ENCODE measurements at places on chromosomes 12 and 14.

- ATAC-seq = no peak
These were observed 94.6 kb downstream of the PPM1A start for GRCh38 chr14:60343571-60344071.

DNA sequence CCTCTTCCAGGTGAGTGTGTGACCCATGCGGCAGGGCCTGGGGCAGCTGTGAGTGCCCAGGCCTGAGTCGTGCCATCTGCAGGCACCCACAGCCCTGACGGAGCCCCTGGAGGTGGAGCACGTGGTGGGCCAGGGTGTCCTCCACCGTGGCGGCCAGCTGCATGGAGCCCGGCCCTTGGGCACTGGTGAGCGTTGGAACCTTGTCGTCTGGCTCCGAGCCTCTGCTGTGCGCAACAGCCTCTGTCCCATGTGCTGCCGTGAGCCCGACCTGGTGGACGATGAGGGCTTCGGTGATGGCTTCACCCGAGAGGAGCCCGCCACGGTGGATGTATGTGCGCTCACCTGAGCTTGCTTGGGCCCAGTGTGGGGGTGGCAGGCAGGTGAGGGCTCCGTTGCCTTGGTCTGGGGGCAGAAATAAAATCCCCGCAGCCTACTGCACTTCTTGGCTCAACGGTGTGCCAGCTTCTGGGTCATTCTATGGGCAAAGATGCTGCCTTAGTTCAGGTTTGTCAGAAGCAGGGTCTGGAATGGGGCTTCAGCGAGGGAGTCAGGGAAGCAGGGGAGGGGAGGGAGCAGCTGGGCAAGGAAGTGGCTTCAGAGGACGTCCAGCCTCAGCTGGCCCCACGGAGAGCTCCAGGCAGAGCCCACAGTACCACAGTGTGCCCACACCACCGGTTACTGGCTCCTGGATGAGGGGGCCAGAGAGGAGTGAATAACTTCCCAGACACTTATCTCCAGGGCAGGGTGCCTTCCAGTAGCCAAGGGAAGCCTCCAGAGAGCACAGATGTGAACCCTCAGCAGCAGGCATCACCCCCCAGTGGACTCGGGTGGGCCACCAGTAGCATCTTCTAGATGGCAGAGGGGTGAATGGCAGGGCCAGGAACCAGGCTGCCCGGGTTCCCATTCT lies 1.2 kb upstream of the ARL6IP4 start:
- no peak for ATAC-seq

GRCh38 chr14:42778984-42779383 lies 1172.3 kb downstream of the LRFN5 start:
- no peak for ATAC-seq

DNA sequence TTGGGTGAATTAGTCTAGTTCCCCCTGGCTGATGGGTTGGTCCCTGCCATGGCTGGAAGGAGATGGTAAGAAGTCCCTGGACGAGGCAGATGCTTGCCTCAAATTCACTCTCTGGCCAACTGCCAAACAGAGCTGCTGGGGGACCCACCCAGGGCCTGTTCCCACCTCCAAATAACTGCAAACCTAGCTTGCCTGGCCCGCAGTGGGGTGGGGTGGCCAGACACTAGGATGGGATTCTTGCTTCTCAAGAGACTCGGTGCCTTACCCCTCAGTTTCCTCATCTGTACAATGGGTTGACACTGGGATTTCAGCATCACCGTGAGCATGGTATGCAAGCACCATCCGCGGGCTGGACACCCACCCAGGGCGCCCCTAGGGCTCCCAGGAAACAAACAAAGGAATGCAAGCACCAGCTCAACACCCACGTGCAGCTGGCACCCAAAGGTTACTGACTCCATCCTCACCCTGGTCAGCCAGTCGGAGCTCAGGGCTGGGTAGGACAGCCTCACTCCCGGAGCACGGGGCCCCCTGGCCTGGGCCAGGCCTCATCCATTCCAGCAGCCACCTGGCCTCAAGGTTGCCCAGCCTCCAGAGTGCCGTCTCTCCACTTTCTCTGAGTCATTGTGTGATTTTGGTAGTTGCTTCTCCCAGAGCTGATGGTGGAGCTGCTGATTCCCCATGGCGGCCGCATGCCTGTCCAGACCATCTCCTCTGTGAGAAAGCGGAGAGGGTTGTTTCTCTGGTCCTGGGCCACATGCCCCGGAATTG lies 205.2 kb upstream of the RTL1 start:
- no peak for ATAC-seq

GRCh38 chr14:29724991-29725390 lies 202.7 kb downstream of the PRKD1 start:
- ATAC-seq = no peak

DNA sequence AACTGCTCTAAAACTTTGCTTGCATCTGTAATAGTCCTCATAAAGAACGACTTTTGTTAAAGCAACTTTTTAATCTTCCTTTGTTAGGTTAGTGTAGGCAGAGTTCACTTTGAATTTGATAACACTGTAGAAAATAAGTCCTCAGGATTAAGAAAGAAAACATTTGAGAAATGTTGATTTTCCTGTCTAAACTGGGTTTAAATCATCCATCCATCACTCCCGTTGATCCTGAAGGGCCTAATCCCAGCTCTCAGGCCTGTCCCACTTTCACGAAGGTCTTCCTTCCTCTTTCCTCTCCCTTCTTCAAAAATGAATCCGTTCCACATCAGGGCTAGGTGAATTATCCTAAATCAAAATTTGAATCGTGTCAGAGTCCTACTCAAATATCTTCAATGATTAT lies 36.9 kb downstream of the SLC2A14 start:
- ATAC-seq = no peak

- no peak for ATAC-seq
These were observed 13.4 kb downstream of the KRT80 start for GRCh38 chr12:52178443-52178842.

GRCh38 chr12:89544681-89545184 lies 18.9 kb upstream of the POC1B start:
- ATAC-seq = no peak

- no peak for ATAC-seq
These were observed 44.3 kb downstream of the CYP46A1 start for GRCh38 chr14:99728231-99728920.

GRCh38 chr12:127060310-127060847 lies 1206.6 kb upstream of the TMEM132C start:
- ATAC-seq = no peak

- no peak for ATAC-seq
These were observed 115.8 kb downstream of the SLC25A47 start for GRCh38 chr14:100438678-100439592.

- no peak for ATAC-seq
These were observed 15.6 kb upstream of the RNU6-7 start for GRCh38 chr14:32186248-32186647.

Data from stimulated activated memory B cell treated with anti-CD40 and anti-IgM and Interleukin-4, amounts not matched to agents 10 μg/mL and 1 μg/mL and 100 μg/mL, for 72 hours (primary cell).